Smooth muscle cell of trachea (primary cell): ENCODE measurements at places on chromosomes 1 and 21. TPM values are rescaled to one million over a fixed set of nuclear protein-coding genes. Genes with fewer than 3 reads are reported as not detected.

SLC9C2 gene
- not detected in 2 replicates for total RNA-seq

OR10Z1 gene
- not detected in 2 replicates for total RNA-seq

THEM4 gene
- total RNA-seq, result 10.6 and 13.2 TPM in 2 replicates

CFAP57 gene
- total RNA-seq, result under 0.01 and 0.33 TPM in 2 replicates

HUNK gene
- not detected in 2 replicates for total RNA-seq

PALMD gene
- total RNA-seq, result 1.7 and 2.0 TPM in 2 replicates

SLAMF1 gene
- total RNA-seq, result not detected in 2 replicates

OLFML2B gene
- total RNA-seq, result 7.1 and 31.3 TPM in 2 replicates

CD1B gene
- not detected in 2 replicates for total RNA-seq

CHD5 gene
- under 0.01 and 0.15 TPM in 2 replicates for total RNA-seq

B3GALT2 gene
- total RNA-seq, result 0.15 and 0.17 TPM in 2 replicates

INAVA gene
- not detected in 2 replicates for total RNA-seq

PGBD2 gene
- 6.0 and 6.1 TPM in 2 replicates for total RNA-seq
